ENCODE measurements at places on chromosomes 13 and 19. TPM values are rescaled to one million over a fixed set of nuclear protein-coding genes. Genes with fewer than 3 reads are reported as not detected.

The C13orf46 gene
- 19.3 TPM for total RNA-seq

The PGLYRP1 gene
- total RNA-seq: not detected

The KL gene
- not detected for total RNA-seq

The SEMA6B gene
- 0.14 TPM for total RNA-seq

The STK24 gene
- 85.2 TPM for total RNA-seq

GRCh38 chr13:103516015-103516795 lies 450.0 kb upstream of the SLC10A2 start:
- no peak for DNase-seq

DNA sequence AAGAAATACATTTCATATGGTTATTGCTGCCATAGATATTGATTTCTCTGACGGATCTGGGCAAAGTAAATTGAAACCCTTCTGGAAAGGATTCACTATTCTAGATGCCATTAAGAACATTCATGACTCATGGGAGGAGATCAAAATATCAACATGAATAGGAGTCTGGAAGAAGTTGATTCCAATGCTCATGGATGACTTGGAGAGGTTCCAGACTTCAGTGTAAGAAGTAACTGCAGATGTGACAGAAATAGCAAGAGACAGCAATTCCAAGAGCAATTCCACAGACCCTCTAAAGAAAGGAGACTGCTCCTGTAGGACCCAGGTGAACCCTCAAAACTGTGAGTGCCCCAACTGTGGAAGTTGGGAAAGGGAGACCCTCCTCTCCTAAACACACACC lies 30.9 kb upstream of the KCTD12 start:
- DNase-seq: no peak

- DNase-seq: no peak
These were observed 330.6 kb downstream of the MYO16 start for GRCh38 chr13:108960006-108960405.

GRCh38 chr13:43728421-43728820 lies 58.4 kb downstream of the ENOX1 start:
- no peak for DNase-seq

- DNase-seq: no peak
These were observed 49.0 kb upstream of the FRY start for GRCh38 chr13:31982540-31982939.

GRCh38 chr13:114311387-114311786 lies 2.9 kb upstream of the CHAMP1 start:
- no peak for DNase-seq

DNA sequence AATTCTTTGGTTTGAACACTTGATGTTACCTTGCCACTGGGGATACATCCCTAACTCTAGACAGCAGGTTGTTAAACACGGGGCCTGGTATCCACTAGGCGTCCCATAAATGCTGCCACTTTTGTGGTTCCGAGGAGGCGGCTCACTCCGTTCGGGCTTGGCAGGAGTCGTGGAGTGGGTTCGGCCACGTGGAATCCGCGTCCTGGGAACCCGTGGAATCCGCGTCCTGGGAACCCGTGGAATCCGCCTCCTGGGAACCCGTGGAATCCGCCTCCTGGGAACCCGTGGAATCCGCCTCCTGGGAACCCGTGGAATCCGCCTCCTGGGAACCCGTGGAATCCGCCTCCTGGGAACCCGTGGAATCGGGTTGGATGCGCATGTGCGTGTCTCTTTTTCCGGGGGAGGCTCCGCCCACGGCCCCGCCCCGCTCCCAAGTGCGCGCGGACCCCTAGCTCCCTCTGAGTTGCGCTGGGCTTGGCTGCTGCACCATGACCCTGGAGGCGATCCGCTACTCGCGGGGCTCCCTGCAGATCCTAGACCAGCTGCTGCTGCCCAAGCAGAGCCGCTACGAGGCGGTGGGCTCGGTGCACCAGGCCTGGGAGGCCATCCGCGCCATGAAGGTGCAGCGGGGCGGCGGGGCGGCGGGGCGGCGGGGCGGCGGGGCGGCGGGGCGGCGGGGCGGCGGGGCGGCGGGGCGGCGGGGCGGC lies at the start of gene MRI1:
MRI1 (plus strand) TSS at position 422 of the 707 bp plus-strand sequence; CDS start at position 489, 67 bp downstream.
- DNase-seq: peak; percentile 72

DNA sequence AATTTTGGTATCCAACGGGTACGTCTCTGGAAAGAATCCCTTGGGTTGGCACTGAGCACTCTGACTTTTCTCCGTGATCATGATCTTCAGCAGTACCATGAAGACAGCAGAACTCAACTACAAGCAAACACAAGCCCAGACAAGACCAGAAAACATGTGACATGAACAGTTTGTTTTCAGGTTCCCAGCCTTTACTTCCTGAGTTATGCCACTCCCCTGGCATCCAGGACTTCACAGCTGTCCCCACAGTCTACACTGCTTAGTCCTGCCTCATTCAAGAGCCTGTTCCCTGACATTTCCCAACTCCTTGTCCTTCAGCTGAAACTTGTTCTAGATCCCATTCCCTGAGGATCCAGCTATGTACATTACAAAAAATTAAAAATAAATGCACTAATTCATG lies 4.9 kb upstream of the N4BP2L1 start:
- DNase-seq: no peak

DNA sequence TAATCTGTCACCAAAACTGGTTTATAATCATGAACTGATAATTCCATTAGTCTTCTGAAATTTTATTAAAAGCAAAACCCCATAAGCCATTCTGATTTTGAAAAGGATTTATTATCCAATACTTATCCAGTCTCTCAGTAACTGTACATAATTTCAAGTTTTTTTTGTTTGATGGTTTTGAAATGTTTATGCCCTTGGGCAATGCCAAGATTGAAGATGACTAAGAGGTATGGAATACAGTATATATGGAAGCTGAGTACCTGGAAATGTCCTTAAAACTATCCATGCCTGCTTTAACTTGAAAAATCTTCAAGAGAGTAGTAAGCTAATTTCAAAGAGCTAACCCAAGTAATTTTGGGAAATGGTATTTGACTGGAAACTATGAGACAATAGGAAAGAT lies 1.8 kb upstream of the NEK5 start:
- DNase-seq: no peak

DNA sequence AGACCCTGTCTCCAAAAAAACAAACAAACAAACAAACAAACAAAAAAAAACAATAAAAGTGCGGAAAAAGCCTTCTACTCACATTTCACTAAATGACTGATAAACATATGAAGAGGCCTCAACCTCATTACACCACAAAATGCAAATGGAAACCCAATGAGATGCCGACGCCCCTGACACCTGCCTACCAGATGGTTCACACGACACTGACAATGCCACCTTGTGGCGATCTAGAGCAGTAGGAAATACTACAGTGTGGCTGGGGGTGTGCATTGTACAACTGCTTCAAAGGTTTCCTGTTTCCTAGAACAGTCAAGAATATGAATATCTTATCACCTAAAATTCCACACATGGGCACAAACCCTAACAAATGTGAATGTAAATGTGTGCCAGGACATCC lies 14.0 kb downstream of the SCGB2B2 start:
- DNase-seq: no peak

DNA sequence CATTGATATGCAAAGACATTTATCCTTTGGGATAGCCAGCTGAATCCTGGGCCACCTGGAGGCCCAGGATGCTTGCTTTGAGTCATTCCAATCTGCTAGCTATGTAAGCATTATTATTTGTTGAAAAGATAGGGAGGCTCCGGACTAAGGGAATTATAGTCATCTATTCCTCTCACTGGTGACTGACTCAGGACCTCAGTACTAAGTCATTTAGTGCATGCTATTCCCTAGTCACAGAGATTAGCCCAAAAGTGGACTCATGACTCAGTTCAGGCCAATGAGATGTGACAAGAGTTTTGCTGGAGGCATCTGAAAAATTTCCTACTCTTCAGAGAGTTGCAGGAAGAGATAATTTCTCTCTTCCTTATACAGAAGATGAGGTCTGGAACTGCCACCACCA lies 67.9 kb upstream of the ITM2B start:
- no peak for DNase-seq

- DNase-seq: peak; percentile 35
These were observed 10.2 kb downstream of the C19orf25 start for GRCh38 chr19:1468821-1469254.

- peak; percentile 83 for DNase-seq
These were observed 58.3 kb downstream of the KLF2 start for GRCh38 chr19:16382775-16383543.

GRCh38 chr13:87235621-87236020 lies 435.6 kb upstream of the SLITRK5 start:
- no peak for DNase-seq

GRCh38 chr13:110560601-110561343 lies 750 bp downstream of the RAB20 start:
- DNase-seq: no peak

DNA sequence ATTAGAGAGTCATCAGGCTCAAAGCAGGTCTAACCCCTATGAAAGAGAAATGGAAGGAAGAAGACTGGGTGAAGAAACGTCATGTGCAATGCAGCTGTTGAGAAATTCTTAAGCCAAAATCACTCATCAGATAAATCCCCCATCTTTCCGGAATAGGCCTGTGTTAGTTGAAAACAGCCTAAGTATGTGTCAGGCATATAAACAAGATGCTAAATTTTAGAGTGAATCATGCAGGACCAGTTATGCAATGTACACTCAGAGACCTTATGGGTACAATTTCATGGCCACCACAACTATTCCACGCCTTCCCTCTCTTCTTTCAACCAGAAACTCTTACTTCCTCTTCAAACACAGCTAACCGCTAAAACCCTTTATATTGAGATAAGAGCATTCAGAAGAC lies 717.7 kb upstream of the ATXN8OS start:
- DNase-seq: no peak

DNA sequence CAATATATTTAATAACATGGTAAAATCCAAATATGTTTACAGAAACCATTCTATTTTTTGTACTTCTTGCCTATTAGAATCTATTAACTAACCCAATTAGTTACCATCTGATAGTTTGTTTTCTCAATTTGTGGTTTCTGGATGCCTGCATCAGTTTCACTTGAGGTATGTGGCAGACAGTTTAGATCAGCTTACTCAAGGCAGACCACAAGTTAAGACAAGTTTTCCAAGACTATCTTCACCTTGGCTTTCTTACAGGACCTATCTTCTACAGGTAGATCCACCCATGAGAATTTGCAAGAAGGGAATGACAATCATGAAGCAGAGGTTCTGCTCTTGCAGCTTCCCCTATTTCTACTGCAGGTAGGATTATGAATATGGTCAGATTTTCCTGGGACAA lies 458.6 kb downstream of the DACH1 start:
- no peak for DNase-seq

GRCh38 chr19:35168196-35168595 lies 13.7 kb downstream of the FXYD5 start:
- no peak for DNase-seq

- no peak for DNase-seq
These were observed 32.3 kb upstream of the UQCRFS1 start for GRCh38 chr19:29245215-29245614.

DNA sequence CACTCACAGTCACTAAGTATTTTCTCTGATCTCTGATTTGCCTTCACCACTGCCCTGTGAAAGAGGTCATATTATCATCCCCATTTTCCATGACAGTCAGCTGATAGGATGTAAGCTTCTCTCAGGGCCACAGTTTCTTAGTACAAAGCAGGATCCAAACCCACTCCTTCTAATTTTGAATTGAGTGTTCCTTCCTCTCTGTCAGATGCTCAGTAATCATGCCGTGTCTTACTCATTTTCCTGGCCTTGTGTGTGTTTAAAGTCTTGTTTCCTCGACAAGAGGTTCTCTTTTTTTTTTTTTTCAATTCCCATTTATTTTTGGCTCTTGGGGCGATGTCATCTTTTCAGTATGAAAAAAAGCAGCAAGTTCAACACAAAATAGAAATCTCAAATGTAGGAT lies 72.3 kb downstream of the NAA16 start:
- no peak for DNase-seq

GRCh38 chr13:30159446-30159839 lies 147.9 kb downstream of the KATNAL1 start:
- no peak for DNase-seq

GRCh38 chr19:49436381-49437017 lies 4.8 kb downstream of the SLC17A7 start:
- DNase-seq: peak; percentile 50

DNA sequence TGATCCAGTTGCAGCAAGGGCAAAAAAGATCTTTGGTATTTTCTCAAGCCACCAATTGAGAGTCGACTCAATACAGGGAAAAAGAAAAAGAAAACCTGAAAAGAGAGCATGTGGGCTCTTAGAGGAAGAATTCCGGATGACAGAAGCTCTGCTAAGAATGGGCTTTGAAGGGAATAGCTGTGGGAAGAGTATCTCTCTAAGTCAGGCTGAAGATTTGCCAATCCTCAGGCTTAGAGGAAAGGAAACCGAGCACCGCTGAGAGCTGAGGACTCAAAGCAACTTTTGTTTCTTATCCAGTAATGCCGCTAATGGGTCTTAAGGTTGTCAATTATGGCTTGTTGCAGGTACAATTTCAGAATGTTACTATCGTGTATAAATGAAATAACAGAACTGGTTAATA lies 166.4 kb downstream of the EFNB2 start:
- DNase-seq: no peak

GRCh38 chr19:38849860-38850435 lies at the start of gene HNRNPL:
HNRNPL (minus strand) TSS chr19:38849986; CDS start chr19:38849966, 20 bp downstream.
- peak; percentile 100 for DNase-seq

DNA sequence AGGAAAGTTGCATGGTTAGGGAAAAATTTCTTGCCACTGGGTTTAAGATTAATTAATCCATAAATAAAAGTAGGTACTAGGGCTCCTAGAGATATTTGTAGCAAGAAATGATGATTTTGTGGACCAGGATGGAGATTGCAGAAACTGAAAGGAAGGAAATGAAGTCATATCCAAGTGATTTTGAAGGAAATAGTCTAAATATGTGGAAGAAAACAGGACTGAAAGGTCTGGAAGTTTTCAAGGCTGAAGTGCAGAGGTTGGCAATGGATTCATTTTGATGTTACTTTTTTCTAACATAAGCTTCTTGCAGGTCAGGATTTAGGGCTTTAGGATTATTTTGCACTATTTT lies 52.8 kb downstream of the SOX21 start:
- DNase-seq: no peak

GRCh38 chr13:48131533-48131932 lies 36.6 kb upstream of the MED4 start:
- no peak for DNase-seq

DNA sequence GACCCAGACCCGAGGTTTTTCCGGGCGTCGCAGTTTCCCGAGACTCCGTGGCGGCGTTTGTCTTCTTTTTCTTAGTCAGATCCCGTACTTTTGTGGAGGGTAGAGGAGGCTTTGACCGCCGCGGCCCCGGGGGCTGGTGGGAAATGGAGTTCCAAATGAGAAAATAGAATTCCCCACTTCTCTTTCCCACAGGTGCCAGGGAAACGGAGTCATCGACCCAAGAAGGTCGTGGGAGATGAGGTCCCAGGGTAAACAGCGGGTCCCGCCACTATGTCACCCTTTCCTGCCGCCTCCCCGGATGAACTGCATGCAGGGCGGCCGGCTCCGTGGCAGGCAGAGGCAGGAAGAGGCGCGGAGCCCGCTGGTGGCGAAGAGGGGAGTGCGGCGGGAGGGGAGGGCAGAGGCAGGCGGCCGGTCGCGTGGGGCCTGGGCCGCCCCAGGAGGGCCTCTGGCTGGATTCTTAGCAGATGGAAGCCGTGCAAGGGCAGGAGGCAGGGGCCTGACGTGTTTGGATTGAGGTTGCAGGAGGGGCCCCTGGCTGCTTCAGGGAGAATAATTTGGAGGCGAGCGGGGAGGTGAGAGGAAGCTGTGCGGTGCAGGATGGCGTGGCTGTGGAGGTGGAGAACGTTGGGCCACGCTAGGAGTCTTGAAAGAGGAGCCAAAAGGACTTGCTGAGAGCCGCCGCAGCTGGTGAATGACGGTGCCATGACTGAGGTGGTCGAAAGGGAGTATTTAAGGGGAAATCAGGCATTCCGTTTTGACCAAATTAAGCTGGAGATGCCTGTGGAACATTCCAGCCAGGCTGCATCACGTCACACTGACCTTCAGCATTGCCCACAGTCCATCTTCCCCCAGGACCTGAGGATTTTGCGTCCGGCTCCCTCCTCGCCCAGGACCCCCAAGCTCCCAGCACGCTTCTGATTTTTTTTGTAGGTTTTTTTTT lies 11.7 kb downstream of the CYTH2 start:
- peak; percentile 57 for DNase-seq

Measured in CD4-positive, alpha-beta T cell (primary cell).